SK-N-DZ (cell line): ENCODE measurements at places on chromosomes 13 and 19.

DNA sequence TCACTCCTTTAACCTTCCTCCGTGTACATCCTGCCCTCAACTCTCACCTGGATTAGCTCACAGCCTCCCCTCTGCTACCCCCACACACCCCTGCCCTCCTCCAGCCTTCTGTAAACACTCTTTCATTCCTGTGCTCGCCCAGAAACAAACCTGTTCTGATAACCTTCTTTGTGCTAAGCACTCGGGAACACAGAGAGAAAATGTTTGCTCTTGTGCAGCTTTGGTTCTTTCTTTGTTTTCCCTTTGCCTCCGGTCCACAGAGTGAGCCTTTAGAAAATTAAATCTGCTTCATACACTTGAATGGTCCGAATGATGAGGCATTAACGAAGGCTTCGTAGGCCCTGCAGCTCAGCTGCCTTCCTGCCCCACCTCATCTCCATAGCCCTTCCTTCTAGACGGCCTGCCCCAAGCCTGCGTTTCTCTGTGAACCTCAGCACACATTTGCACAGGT is 6.6 kb upstream of the ZDHHC20 start:
- no peak for DNase-seq

DNA sequence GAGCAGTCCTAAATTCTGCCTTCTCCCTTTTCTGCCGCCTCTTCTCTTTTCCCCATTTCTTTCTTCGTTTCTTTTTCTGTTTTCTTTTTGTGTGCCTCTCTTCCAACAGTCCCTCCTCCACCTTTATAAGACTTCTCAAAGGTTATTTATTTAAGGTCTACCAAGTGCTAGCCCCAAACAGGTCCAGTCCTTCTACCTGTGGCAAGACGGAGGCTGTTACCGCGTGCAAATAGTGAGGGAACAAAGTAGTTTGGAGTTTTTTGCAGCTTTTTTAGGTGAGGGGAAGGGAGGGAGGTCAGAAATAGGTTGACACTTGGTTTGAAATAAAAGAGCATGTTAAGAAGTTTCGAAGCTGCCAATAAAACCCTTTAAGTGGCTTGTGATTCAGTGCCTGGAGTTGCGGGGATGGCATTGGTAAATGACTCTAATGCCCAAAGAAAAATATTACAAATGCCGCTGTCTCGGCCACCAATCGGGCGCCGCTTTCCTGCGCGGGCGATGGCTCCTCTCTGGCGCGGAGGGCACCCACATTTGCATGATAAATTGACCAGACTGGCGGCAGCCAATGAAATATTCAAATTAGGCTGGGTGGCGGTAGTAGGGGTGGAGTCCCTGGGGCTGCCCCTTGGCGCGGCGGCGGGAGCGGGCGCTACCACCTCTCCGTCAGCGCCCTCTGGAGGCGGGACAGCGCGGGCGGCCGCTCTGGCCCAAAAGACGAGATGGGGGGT is 7.5 kb upstream of the TSHZ3 start:
- DNase-seq = no peak

GRCh38 chr19:16801600-16802013 is 27.6 kb upstream of the SIN3B start:
- no peak for DNase-seq

GRCh38 chr19:58492265-58492664 is 16.1 kb downstream of the ZNF446 start:
- DNase-seq = no peak

GRCh38 chr19:49904136-49904535 is 7.4 kb upstream of the IL4I1 start:
- no peak for DNase-seq

- DNase-seq = no peak
These were observed 339.7 kb downstream of the MTUS2 start for GRCh38 chr13:29159871-29160270.

DNA sequence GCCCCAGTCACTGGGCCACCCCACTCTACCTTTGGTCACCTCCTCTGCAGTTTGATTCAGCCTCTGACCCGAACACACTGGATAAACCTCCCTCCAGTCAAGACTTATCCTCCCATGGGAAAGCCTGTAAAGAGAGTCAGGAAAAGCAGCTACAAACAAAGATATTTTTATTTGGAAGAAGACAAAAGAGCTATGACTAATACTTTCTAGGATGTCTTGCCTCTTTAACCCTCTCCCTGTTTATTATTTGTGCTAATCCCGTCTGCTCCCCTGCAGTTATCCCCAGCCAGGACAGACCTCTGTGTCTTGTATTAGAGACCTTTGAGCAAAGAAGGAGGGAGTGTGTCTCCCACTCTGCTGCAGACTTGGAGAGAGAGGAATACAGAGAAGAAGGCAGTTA is 178.3 kb downstream of the EFNB2 start:
- no peak for DNase-seq

GRCh38 chr13:40777166-40777808 is 6.3 kb upstream of the MRPS31 start:
- peak; percentile 76 for DNase-seq

GRCh38 chr19:10418235-10418484 is 2.2 kb upstream of the PDE4A start:
- DNase-seq = peak; percentile 69

DNA sequence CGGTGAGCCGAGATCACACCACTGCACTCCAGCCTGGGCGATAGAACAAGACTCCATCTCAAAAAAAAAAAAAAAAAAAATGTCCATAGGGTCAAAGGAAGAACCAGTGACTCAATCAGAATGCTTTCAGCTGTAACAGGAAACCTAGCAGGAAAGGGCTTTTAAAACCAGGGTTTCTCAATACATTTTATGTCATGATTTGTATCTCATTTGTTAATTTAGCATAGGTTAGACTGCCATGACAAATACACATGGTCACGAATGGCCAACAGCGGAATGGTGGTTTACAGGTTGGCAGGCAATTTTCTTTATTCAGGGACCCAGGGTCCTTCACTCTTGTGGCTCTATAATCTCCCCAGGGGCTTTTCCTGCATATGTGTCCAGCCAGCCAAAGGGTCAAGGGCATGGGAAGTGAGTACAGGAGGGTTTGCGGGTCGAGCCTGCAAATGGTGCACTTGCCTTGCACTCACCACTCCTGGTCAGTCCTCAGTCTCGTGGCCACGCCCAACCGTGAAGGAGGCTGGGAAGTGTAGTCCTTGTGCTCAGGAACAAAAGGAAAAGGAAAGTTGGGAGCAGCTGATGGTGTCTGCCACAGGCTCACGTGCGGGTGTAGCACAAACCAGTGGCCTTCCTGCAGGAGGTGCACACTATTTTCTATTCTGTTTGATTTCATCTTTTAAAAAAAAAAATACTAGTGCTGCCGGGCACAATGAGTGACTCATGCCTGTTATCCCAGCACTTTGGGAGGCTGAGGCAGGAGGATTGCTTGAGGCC is 14.8 kb downstream of the DHX34 start:
- no peak for DNase-seq

DNA sequence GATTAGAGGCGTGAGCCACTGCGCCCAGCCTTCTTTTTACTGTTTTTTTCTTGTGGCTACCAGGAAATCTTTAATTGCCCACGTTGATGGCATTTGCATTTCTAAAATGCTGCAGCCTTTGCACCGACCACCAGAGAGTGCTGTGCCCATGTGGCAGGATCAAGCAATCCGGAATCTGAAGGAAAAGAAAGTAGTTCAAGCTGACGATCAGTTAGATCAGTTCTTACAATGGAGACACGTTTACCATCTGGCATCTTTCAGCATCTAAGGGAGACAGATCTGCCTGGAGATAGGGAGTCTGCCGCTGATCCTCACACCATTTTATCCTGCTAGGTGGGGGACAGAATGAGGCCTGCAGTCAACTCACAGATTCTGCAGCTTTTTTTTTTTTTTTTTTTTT is 19.9 kb downstream of the TINCR start:
- DNase-seq = peak; percentile 81

DNA sequence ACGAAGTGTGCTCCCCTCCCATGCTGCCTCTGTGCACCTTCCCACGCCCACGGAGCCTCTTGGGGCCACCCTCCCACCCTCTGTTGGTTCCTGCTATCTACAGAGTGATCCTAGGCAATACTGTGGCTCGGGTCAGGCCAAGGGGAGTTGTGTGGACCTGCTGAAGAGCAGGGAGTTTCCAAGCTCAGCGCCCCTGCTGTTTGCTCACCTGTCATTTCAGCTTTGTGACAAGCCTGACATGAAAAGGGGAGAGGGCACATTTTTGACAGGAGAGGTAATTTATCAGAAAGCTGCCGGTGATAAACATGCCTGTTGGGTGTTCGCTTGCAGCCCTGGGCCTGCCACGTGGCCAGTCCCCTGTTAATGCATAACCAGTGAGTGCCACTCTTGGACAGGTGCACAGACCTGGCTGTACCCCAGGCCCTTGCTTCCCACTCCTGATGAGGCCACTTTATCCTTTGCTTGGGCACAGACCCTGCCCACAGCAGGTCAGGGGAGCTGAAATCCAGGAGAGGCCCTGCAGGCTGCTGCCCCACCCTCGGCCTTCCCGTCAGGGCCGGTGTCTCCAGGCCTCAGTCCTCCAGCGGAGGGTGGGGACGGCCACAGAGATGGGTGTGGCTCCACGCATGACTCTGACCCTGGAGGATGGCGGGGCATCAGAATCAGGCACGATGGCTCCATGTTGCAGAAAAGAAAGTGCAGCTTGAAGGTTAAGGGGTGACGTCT is 201.5 kb upstream of the GPR12 start:
- no peak for DNase-seq

DNA sequence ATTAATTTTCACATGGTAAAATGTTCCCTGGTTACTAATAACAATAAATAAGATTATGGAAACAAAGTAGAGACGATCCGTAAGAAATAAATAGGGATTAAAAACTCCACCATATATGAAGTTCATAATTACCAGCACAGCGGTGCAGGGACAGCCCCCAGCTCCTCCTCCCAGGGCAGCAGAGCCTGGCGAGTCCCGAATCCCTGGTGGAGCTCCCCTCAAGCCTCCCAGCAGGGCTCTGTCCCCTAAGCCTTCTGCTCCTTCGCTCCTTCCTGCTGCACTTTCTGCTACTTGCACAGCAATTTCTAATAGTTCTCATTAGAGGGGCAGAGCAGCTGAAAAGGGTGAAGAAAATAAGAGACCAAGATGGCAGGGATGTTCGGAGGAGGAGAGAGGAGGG is 43.6 kb downstream of the RASA3 start:
- no peak for DNase-seq

- no peak for DNase-seq
These were observed 5.5 kb downstream of the PHLDB3 start for GRCh38 chr19:43499042-43499441.

DNA sequence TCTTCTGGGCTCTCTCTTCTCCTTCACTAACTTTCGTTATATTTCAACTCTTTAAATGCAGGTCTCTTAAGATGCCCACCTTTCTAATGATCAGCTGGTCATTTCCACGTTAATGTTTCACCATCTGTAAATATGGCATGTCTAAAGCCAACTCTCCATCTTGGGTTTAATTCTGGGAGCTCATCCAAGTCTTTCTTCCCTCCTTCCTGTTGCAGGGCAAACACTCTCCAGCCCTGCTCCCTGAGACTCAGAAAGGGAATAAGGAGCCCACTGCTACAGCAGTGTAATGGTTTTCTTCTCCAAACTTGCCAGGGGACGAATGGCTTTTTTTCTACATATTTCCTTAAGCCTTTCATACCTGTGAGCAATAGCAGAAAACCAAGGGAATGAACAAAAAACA is 73.3 kb upstream of the SOX1 start:
- DNase-seq = no peak

DNA sequence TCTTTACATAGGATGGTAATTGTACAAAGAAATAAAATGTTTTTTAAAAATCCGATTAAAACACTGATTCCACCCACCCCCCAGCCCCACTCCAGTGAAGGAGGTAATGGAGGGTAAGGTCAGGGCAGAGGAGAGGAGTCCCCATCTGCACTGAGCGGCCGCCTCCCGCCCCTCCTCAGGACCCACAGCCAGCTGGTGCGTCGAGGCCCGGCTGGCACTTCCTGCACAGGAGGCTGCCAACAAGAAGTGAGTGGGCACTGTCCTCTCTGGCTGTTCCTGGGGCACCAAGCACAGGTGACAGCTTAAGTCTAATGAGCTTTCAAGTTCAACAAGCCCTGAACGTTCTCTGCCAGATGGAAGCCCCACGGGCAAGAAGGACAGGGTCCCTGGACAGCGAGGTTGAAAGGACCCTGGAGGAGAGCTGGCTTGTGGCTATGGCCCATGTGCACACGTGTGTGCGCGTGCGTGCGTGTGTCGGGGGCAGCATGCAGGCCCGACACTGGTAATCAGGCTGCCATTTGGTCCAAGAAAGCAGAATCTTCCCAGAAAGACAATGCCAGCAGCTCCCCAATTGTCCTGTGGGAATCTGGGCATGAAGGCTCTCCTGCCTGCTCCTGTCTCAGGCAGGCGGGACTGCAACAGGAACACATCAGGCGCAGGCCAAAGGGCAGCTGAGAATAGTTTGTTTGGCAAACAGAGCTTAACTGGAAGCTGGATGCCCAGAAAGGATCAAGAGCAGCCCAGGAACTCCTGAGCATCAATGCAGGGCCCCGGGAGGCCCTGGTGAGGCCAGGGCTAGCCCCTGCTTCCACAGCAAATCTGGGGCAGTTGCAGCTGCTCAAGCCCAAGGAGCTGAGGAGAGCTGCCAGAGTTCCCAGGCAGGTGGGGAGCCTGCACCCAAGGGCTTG is 15.1 kb upstream of the EPHX3 start:
- no peak for DNase-seq

DNA sequence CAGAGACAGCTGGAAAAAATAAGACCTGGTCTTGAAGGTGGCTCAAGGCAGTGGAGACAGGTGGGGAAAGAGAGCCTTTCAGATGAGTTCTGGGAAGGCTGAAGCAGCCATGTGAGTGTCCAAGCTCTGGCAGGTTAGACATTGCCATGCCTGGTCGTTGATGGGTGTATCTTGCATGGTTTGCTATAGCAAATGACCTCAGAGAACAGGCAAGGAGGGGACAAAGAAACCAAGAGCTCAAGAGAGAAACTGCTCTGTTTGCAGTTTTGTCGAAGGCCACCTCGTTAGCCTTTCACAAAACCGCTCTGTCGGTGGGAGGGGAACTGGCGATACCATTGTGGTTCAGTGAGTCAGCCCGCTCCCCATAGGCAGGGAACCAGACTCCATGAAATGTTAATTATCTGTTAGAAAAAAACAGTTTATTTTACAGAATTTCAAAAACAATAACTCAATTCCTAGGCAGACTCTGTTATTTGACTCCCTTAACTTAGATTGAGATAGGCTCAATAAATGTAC is 82.8 kb upstream of the ARGLU1 start:
- DNase-seq = no peak

DNA sequence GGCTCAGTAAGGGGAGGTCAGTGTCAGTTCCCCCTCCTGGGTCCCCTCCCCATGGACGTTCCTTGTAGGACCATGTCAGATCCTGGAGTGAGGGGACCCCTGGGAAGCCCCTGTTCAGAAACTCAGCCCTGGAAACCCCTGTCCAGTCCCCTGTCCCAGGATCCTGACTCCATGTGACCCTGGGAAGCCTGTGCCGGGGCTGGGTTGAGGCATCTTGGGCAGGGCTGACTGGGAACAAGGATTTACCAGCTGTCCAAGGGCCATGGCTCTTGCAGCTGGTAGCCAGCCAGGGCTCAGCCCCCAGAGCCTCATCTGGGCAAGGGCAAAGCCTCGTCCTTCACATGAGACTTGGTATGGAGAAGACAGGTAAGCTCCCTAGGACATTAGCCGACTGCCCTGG is 25.1 kb downstream of the CEACAM4 start:
- DNase-seq = no peak

- DNase-seq = no peak
These were observed 11.4 kb downstream of the NFIX start for GRCh38 chr19:13006431-13007281.

- DNase-seq = no peak
These were observed 1589.9 kb downstream of the SLITRK1 start for GRCh38 chr13:82292334-82292733.

- no peak for DNase-seq
These were observed 13.7 kb upstream of the SLC35E1 start for GRCh38 chr19:16585808-16586476.
